ENCODE measurements at places on chromosomes 5 and 9. TPM values are rescaled to one million over a fixed set of nuclear protein-coding genes. Genes with fewer than 3 reads are reported as not detected.

GRCh38 chr9:109002141-109002540 is 11.2 kb downstream of the CTNNAL1 start:
- no peak for DNase-seq

DNA sequence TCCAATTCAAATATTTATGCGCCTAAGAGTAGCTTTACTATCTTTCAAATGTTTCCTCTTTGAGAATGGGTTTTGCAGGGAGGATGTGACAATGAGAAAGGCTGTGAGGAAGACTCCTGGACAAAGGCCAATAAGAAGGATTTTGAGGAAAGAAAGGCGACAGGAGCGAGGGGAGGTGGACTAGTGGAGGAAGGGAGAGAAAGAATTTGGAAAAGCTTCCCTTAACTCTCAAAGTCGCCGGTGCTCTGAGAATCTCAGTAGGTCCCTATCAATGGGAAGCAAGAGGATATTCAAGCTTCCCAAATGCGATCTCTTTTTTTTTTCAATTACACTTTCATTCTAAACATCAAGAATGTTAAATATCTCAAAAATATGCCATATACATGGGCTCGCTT is 2.8 kb upstream of the CDC20B start:
- no peak for DNase-seq

Gene PCDHGA7
- 0.10 TPM for total RNA-seq

DNA sequence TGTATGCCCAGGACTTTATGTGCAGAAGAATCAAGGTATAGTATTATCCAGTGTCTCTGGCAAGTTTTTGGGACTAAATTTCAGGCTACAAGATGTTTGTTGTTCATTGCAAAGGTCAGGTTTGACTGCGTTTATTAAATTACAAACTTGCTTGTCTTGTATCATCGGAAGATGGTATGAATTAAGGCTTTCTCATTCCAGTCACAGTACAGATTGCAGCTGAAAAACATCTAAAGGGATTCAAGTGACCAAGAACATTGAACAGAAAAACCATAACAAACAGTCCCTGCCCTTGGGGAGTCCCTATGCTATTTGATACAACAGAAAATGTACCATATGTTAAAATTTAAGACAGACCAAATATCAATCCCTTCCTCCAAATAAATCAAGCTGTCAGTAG is 244.7 kb upstream of the TNC start:
- no peak for DNase-seq

- DNase-seq = no peak
These were observed 6.3 kb downstream of the TTC16 start for GRCh38 chr9:127722055-127722745.

DNA sequence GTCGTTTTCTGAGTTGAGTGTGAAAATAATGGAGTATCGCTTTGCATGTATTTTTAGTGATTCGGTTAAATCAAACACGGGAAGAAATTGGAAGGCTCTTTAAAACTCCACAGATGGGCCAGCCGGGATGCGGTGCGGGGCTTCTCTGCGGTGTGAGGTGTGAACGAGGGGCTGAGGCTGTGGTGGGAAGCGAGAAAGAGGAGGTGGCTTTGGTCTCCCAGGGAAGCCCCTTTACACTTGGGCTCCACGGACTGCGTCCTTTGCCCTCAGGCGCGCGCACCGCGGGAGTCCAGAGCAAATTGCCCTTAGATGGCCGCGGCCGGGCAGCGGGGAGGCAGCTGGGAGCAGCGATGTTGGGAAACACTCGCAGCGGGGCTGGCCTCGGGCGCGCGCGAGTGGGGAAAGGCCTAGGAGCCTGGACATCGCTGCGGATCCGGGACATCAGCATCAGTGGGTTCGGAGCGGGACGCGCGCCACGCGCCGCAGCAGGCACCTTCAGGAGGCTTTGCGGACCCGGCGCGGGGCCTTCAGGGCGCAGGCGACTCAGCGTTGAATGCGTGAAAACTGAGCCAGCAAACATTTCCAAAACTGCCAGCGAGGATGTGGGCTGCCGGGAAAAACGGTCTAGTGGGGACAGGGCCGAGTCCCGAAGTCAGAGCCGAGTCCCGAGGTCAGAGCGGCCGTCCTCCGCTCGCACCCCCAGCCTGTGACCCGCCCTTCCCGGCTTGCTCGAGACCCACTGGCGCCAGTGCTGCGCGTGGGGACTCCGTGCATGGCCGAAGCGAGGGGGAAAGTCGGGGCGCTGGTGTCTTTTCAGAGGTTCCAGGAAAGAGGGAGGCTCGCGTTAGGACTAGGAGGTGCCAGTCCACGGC is 6.5 kb downstream of the IRX1 start:
- DNase-seq = no peak

Gene OTP
- total RNA-seq = not detected

GRCh38 chr5:42872865-42873264 is 61.2 kb upstream of the SELENOP start:
- DNase-seq = no peak

DNA sequence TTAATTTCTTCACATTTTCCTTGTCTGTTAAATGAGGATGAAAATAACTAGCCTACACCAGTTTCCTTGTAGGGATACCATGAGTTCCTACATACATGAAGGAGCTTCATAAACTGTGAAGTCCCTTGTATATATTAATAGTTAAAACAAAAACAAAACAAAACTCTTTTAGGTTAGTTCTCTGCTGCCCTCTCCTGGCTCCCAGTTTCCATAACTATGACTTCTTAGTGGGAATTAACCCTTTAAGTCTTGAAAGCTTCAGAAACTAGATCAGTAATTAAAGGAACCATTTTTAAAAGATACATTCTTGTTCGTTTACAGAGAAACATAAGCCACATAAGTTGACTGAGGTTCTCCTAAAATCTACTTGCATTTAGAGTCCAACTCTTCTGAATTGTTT is 500.0 kb upstream of the C9orf72 start:
- DNase-seq = peak; percentile 78
